Tibial nerve (tissue), 4 donors: ENCODE measurements at places on chromosomes 5 and 9. TPM values are rescaled to one million over a fixed set of nuclear protein-coding genes. Genes with fewer than 3 reads are reported as not detected.

The FOXD4L3 gene
- total RNA-seq, result not detected

The AGXT2 gene
- total RNA-seq, result not detected

The SEMA6A gene
- 18.6 TPM for total RNA-seq

The IL3 gene
- not detected for total RNA-seq

The PCDHGA9 gene
- 13.8 TPM for total RNA-seq

The WDR38 gene
- total RNA-seq, result not detected

DNA sequence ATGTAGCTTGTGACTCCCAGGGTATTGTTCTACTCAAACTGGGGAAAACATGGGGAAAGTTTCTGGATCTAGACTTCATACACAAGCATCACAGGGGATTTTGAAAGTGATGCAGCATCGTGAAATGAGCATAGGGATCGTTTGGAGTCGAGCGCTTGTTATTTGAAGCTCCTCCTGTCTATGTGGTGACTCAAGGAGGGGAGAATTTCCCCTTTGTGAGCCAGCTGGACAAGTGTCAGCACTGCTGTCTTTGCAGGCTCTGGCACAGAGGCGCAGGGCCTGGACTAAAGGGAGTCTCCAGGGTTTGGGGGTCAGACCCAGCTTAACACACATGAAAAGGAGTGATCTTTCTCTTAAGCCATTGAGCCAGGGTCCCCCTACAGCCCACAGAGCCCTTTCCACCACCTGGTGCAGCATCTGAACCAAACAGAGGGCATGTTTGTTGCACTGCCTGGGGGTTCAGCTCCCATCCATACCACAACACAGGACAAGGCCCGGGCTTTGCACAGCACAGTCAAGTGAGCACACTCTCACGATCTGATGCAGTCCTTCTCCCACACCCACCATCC, 51.0 kb downstream of the IRF1 start:
- DNase-seq, result peak; percentile 41

- DNase-seq, result no peak
Measured at GRCh38 chr9:92611621-92612285, 58.2 kb downstream of the IPPK start.

- DNase-seq, result no peak
Measured at GRCh38 chr5:40378396-40379177, 301.1 kb upstream of the PTGER4 start.

DNA sequence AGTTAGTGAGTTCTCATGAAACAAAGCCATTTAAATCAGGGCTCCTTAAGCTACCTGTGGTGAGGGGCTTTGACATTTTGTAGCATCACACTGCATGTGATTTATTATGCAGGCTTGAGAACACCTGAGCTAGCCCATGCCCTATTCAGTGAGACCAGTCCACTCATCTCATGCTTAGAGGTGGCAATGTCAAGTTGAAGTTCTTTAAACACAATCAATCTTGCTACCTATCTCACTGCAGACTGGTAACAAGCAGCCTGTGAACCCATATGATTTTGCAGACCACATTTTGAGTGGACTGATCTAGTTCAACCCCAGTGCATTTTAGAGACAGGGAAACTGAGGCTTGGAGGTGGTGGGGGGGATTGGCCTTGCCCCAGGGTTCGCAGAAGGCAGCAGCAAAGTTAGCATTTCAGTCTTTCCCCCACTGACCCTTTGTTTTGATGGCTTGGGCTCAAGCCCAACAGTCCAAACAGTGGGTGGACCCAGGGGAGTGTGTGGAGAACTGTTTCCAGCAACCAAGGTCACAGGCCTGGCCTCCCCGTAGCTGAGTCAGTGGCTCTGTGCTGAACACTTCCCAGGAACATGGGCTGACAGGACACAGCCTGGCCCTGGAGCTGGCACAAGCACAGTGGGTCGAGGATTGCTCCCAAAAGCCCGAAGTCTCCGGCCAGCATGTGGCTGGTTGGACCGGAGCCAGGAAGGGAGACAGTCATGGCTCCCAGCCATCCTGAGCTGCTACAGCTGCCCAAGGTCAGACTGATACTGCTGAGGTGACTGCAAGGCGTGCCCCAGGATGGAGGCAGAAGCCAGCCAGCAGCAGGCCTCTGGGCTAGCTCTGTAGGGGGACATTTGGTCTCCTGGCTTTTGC, 95.3 kb downstream of the RGS3 start:
- DNase-seq, result peak; percentile 25

GRCh38 chr5:150058480-150059126, 27.8 kb downstream of the CSF1R start:
- peak; percentile 48 for DNase-seq

DNA sequence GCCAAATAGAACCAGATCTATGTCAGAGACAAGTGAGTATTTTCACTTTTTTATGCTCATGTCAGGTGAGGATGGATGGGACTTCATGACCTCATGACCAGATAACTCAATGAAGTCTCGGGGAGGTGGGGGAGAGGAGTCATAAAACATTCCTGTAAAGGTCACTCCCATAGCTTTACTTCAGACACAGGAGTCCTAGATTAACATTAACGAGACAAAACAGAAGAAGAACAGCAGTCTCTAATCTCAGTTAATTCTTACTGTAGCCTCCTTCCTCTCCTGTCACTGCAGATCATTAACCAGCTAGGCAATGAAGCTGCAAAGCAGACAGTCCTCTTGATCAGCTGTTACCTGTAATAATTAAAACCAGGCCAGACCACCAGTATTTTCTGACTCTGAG, 11.2 kb downstream of the CRHBP start:
- no peak for DNase-seq

- DNase-seq, result no peak
Measured at GRCh38 chr5:135309391-135310327, 89.4 kb downstream of the MACROH2A1 start.

- no peak for DNase-seq
Measured at GRCh38 chr9:37281541-37281940, 141.0 kb upstream of the GRHPR start.

GRCh38 chr9:113907282-113907681, 31.2 kb downstream of the ZNF618 start:
- DNase-seq, result no peak

DNA sequence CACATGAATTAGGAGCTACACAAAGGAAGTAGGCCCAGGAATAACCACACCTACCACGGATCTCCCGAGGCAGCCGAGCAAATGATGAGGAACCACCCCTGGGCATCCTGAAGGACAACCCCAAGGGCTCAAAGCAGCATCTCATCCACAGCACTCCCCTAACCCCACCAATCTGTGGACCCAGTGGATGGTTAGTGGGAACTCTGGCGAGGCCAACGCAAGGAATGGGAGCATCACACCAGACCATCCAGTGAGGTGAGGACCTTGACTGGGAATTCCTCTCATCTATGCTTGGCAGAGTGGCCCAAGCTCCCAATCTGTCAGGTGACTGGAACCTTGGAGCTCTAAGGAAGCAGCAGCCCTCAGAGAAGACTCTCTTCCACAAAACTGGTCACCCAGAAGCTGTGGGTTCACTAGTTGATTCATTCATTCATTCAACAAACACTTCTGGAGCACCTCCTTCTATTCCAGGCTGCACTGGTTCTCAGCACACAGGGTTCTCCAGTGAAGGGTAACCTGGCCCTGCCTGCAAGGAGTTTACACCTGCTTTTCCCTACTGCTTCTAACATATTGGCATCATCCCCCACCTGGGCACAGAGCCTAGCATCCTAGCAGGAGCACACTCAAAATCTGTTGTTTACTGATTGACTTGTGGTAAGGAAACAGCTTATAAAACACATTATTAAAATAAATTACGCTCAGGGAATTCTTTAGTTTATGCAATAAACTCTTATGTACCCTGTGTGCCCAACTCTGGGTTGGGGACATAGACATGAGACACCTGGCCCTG, 4.9 kb downstream of the ACSL6 start:
- DNase-seq, result no peak
